Activated CD4-positive, alpha-beta T cell treated with anti-CD3 and anti-CD28 coated beads, Interleukin-10, Interleukin-2, amounts not matched to agents 100 ng/mL and 50 ng/mL, durations not matched to agents 16 hours and 8 hours (primary cell): ENCODE measurements at places on chromosomes 7 and 10.

DNA sequence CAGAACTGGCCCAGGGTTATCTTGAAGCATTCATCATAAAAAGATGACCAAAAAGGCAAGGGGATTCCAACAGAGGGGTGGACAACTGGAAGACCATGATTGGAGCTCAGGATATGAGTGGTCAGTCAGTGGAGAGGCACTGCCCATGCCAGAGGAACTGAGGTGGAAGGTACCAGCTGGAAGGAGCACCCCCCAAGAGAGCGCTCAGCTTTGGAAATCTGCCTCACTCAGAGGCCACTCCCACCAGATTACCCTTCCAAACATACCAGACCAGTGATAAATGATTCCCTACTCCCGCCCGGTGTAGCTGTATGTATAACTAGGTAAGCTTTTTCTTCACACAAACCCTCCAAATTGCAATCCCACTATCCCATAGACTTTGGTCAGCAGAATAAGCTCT lies 257.0 kb upstream of the SLC26A5 start:
- no peak for DNase-seq

GRCh38 chr7:128112018-128112780 lies 81.0 kb upstream of the LRRC4 start:
- DNase-seq: no peak

DNA sequence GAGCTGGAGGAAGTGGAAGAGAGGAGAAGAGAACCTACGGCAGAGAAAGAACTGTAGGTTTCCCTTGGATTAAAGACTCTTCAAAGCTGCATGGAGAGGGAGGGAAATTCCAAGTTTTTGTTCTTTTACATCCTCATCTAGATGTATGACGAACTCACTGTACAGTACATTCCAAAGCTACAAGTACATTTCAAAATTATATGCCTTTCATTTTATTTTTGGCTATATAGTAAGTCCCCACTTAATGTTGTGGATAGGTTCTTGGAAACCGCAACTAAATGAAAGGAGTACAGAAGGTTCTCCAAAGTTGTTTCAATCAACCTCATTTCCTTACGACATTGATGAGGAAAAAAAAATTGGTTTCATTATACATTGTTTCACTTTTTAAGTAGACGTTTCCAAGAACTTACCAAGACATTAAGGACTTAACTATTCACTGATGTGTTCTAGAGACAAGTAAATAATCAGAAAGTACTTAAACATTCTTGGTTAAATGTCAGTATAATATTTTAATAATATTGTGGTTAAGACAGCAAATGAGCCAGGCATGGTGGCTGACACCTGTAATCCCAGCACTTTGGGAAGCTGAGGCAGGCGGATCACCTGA lies 16.1 kb upstream of the JMJD1C start:
- DNase-seq: no peak

- no peak for DNase-seq
Measured at GRCh38 chr7:142030848-142031247, 35.2 kb downstream of the MGAM start.

GRCh38 chr10:14560791-14561765 lies 213.6 kb downstream of the FAM107B start:
- DNase-seq: peak; percentile 52

DNA sequence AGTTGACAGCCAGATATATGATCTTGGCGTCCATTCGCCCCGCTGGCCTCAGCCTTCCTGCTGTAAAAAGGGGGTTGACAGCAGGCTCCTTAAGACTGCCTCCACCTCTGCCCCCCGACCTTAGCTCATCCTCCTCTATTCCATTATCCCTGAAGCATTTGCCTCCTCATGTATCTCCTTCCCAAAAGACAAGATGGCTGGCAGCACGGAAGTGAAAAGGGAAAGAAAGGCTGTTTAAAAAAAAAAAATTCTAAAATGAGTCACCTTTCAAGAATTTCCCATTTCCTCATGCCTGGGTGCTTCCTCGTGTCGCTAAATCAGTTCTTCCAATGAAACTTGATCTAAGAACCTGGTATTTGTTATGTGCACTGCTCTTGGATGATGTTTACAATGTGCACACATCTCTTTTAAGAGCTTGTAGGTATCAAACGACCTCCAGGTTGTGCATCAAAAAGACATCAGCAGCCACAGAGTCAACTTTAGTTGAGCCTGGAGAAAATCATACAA lies 1.7 kb downstream of the SCRN1 start:
- DNase-seq: no peak

GRCh38 chr10:33478675-33479125 lies 144.2 kb upstream of the NRP1 start:
- DNase-seq: no peak

DNA sequence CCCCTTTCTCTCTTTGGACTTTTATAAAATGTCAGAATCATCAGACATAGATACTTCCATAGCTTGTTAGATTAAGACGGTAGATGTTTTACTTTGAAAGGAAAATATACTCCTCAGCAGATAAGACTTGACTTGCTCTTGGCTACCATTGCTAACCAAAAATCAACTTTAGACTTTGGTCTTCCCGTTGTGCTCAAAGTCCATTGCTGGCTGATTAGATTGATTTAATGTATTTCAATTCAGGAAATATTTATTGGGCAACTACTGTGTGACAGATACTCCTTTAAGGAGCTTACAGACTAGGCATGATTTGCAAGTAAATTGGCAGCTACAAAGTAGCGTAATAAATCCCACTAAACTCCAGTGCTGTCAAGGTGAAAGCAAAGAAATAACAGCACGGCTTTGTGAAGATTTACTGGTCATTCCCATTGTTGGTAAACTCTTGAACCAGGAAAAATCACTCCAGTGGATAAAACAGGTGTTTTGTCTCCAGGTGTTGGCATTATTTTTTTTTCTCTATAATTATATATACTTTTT lies 95.7 kb upstream of the ARMC3 start:
- DNase-seq: no peak

- no peak for DNase-seq
Measured at GRCh38 chr7:154431045-154431444, 378.8 kb downstream of the DPP6 start.

DNA sequence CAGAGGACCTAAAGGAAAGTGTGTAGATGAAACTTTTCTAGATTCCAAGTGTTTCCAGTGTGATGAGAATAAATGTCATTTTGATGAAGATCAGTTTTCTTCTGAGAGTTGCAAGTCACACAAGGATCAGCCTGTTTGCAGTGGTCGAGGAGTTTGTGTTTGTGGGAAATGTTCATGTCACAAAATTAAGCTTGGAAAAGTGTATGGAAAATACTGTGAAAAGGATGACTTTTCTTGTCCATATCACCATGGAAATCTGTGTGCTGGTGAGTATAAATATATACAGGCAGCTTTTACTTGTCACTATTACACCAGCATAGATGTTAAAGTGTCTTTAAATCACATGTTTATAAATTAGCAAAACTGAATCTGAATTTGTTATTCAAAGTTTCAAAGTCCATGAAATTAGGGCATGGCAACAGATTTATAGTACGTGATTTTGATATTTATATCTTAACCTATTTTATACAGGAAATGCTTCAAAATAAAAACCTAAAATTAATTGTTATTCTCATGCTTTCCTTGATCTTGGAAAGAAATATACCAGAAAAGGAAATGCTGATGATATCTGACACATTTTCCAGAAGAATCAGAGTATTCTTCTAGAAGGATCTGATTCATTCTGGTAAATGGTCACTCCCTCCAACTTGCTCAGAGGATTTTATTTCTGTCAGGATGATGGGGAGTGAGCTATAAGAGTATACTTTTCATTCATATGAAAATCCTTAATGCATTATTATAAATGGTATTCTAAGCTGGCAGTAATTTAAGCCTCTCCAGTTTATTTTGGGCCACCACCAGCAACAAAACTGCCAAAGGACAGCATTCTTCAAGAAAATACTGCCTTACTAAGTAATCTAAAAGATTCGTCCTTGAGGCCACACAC lies 71.4 kb downstream of the ITGB8 start:
- no peak for DNase-seq

DNA sequence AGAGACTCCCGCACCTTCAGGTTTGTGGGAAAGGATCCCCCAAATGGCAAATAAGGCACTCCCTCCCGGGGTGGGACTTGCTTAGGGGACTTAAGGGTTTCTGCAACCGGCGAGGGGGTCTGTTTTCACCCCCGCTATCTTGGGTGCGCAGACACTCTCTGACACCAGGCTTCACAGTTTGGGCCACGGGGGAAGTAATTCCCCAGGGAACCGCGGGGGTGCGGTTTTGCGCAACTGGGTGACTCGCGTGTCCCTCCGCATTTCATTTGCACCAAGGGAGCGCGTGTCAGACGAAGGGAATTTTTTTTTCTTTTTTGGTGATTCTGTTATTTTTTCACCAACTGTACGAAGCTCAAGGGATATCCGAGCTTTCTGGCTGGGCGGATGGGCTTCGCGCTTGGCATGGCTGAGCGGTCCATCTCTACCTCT lies 1.7 kb downstream of the GRM8 start:
- DNase-seq: no peak

DNA sequence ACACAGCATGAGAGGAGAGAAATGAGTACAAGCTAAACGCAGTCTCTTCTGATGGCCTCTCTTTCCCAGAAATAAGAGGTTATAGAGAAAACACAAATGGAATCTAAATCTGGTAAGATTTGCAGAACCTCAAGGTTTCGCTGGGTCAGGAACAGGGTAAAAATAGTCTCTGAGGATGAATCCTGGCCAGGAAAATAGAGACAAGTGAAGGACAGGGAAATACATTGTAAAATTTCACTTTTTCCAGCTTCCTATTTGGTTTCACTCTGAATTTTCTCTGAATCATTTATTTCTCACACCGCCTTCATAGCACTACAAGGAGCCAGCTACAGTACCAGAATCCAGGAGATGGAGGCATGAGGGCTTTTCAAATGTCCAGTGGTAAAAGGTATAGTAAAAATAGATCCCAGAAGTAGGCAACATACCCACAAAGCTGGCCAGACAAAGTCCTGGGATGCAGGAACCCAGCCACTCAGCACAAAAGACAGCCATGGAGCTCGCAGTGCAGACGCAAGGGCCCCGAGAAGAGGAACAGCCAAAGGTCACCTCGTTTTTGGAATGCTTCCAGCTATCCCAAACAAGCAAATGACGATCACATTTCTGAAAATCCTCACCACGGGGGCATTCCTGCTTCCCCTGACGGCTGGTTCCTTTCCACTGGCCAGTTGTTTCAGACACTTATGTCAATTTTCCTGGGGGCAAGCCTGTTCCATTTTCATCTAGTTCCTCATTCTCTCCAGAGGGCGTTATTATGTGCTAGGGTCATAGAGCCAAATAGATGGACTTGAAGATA lies 21.5 kb upstream of the IKZF1 start:
- no peak for DNase-seq

DNA sequence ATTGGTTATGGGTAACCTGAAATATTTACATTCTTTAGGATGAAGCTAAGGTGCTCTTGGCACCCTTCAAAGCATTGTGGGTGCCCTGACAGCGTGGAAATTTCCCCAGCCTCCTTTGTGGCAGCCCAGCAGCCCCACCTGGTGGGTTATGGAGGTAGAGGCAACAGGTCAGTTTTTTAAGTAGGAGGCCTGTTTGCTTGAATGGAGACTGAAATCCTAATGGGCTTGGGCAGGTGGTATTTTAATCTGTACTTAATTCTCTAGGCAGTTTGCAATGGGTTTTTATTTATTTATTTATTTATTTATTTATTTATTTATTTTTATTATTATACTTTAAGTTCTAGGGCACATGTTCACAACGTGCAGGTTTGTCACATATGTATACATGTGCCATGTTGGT lies 139.4 kb downstream of the EPC1 start:
- DNase-seq: peak; percentile 72

GRCh38 chr7:155807065-155807671 lies 5.1 kb downstream of the SHH start:
- no peak for DNase-seq

- no peak for DNase-seq
Measured at GRCh38 chr10:74916283-74916682, 89.9 kb downstream of the KAT6B start.

GRCh38 chr10:133313192-133313591 lies 4.5 kb downstream of the ZNF511 start:
- DNase-seq: no peak

DNA sequence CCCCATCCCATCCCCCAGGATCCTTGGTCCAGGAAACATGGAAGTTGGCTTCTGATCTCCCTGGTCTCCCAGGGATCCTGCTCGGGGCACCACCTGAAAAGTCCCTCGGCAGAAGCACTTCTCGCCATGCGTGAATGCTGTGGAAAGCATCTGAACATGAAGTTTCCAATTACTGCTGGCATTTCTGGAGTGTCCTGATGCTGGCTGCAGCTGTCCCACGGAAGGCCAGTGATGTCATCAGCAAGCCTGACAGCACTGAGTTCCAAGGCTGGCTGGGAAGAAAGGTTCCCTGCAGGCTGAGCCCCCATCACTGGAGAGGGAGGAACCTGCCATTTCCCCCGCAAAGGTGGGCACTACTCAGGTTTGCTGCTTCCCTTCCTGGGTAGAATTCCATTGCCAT lies 71.4 kb downstream of the KCNMA1 start:
- no peak for DNase-seq

DNA sequence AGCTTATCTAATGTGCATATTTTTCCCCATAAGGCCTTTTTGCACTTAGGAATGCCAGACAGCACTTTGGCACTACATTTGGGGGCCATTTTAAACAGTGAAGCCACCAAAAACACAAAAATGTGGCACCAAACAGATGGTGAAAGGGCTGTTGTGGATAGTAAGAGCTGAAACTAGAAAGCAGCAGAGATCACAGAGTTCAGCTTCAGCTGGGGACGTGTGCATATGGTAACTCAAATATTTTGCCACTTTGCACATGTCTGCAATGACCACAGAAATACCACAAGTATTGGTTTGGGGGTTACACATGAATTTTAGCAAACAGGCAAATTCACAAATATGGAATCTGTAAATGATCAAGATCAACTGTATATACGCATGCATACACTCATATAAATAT lies 72.8 kb downstream of the PODXL start:
- DNase-seq: no peak

- peak; percentile 73 for DNase-seq
Measured at GRCh38 chr7:156892081-156892800, 742 bp downstream of the LMBR1 start.
